ENCODE measurements at places on chromosomes 11 and 22.

- DNase-seq, result no peak
Observed at GRCh38 chr11:111153194-111153593, 92.3 kb upstream of the POU2AF2 start.

DNA sequence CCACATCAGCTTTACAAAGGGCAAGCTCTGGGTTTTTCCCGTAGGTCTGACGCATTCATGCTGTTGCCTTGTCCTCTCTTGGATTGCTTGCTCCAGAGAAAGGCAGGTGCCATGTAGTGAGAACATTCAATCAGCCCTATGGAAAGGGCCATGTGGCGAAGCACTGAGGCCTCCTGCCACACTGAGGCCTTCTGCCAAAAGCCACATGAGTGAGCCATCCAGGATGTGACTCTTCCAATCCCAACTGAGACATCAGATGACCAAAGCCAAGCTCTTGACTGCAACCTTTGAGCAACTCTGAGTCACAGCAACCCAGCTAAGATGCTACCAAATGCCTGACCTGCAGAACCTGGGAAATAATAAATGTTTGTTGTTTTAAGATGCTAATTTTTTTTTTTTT is 9.0 kb upstream of the PANX3 start:
- DNase-seq, result no peak

DNA sequence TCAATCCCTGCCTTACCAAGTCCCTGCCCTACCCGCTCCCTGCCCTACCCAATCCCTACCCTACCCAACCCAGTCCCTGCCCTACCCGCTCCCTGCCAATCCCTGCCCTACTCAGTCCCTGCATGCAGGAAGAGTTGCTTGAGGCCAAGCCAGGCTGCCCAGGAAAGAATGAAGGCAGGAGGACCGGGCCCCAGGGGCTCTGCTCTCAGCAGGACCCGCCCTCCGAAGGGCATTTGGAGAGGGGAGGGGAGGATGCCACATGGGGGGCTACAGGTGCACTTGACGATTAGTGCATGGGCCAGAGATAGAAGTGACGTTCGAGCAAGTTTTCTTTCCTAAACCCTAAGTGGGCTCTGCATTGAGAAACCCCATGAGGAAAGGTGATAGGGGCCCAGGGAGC is 581.2 kb downstream of the TBC1D22A start:
- DNase-seq, result no peak

DNA sequence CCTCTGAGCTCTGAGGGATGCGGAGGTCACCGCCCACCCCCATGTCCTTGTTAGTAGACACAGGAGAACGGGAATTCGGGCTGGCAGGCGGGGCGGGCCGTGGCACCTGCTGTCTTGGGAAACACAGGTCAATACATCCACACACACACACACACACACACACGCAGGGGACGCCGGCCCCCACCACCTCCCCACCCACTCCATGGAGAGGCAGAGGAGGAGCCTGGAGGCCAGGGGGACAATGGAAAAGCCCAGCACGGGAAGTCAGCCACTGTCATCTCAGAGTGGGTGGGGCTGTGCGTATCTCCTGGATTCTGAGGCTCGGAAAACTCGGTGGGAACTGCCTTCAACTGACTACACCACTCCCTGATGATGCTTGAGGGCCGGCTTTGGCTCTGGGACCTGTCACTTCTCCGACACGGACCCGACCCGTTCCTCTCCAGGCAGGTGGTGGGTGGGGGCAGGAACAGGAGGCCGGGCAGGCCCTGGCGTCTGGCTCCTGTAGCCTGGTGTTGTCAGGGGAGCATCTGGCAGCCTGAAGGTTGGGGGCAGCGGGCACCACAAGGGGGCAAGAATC is 18.5 kb upstream of the TMEM184B start:
- no peak for DNase-seq

GRCh38 chr11:124919898-124920297 is 848 bp downstream of the HEPN1 start:
- no peak for DNase-seq

DNA sequence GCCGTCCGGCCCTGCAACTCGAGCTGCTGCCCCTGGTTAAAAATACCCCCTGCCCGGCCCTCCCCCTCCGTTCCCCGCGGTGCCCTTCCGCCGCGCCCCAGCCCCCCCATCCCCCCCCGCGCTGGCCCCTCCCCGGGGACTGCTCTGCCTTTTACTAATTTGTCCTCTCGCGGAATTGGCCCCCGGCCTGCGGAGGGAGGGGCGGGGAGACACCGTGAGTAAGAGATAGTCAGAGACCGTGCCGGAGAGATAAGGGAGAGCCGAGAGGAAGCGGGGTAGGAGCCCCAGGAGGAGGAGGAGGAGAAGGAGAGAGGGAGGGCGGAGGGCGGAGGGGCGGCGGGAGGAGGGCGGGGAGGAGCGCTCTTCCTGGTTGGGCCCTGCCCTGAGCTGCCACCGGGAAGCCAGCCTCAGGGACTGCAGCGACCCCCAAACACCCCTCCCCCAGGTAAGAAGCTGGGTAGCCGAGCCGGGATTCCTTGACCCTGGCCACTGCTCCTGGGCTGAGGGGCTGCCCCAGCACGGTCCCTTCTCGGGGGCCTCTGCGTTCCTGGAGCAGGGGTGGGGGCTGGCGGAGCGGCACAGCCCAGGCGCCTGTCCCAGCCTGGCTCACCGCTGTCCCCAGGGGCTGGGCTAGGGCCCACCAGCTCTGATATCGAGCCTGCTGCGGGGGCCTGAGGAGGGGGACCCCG is at the start of gene CAPN1:
TSS of gene CAPN1 (plus strand) at position 360 of the 689 bp plus-strand sequence. CDS start 774 bp downstream, outside the sequence.
- DNase-seq, result peak; percentile 22

- DNase-seq, result no peak
Observed at GRCh38 chr11:16779436-16779835, 41.0 kb downstream of the C11orf58 start.

DNA sequence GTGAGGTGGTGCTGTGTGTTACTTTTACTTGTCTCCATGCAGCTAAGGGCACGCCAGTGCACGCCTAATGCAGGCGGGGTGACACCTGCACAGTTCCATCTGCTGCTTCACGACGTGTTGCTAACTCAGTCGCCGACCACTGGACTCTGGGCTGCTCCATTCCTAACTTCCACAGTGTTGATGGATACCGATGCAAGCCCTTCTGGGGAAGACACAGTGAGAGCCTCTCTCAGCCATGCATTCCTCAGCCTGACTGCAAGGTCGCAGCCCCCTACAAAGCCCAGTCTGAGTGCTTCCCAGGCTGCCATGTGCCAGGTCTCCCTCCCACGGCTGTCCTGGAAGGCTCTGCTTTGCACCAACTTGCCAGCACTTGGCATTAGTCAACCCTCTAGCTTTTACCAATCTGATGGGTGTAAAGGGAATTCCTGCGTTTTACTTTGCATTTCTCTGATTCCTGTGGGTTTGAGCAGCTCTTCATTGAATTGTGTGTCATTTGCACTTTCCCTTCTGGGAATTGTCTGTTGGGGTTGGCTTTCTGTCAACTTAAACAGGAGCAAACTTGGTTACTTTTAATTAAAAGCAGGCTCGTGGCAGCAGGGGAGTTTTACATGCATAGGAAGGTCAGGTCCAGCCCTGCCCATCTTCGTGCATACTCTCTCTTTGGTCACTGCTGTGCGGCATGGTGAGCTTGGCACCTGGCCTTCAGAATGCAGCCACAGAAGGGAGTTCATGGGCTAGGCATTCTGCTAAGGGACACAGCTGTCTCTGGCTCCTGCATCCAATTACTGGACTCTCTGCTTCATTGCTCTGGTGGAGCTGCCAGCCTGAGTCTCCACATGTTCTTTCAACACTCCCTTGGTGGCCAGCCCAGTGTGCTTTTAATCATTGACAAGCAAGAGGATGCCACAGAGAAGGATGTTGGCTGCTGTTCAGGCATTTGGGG is 34.6 kb upstream of the SHANK2 start:
- DNase-seq, result peak; percentile 39

GRCh38 chr11:133718831-133719230 is 126.5 kb downstream of the SPATA19 start:
- DNase-seq, result no peak

- no peak for DNase-seq
Observed at GRCh38 chr22:49368221-49368975, 459.3 kb downstream of the BRD1 start.

- peak; percentile 64 for DNase-seq
Observed at GRCh38 chr22:19632668-19633148, 81.6 kb upstream of the SEPTIN5 start.

All from NCI-H1694 (cell line).